ENCODE measurements at places on chromosomes 7 and 10.
A peak's percentile ranks its signal among the peaks of the same experiment; 100 is the strongest.

- no peak for DNase-seq
These were observed 458.2 kb upstream of the NPVF start for GRCh38 chr7:25686493-25686892.

- DNase-seq, result no peak
These were observed 179.9 kb downstream of the DIP2C start for GRCh38 chr10:509361-510102.

- DNase-seq, result no peak
These were observed 340.9 kb upstream of the PCDH15 start for GRCh38 chr10:55141892-55142291.

- DNase-seq, result no peak
These were observed 156.6 kb downstream of the PRKAG2 start for GRCh38 chr7:151720280-151720679.

DNA sequence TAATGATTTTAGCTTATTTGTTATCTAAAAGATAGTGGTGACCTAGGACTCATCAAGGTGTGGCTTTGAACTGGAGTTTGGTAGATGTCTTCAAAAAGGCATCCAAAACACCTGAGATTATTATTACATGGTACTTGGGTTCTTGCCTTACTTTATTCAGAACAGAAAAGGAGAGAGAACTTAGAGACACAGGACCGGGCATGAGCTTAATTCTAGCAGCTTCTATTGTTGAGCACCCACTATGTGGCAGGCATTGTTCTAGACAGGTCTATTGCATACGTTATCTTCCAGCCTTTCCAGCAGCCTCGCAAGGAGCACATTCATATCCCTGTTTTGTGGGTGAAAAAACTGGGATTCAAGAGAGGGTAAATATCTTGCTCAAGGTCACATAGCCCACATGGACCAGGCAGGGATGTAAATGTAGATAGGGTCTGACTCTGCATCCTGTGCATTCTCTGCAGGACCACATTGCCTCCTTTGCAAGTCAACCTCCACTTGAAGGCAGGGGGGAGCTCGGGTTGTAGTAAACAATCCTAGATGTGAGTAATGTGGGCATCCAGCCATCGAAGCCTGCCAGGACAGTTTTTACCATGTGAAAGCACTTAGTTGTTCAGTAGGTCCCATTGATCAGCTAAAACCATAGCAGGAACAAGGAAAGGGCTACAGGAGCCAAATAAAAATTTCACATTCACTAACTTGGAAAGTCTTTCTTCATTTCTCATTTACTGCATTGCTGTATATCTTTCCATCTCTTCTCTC lies 551.4 kb downstream of the LRMDA start:
- DNase-seq, result no peak

GRCh38 chr7:16091701-16092310 lies 329.5 kb downstream of the CRPPA start:
- DNase-seq, result no peak

- peak; percentile 81 for DNase-seq
These were observed 804 bp downstream of the C10orf95 start for GRCh38 chr10:102450374-102451104.

GRCh38 chr10:96671211-96671890 lies 49.0 kb downstream of the PIK3AP1 start:
- no peak for DNase-seq

GRCh38 chr10:73997461-73997786 lies 492 bp upstream of the VCL start:
- no peak for DNase-seq

DNA sequence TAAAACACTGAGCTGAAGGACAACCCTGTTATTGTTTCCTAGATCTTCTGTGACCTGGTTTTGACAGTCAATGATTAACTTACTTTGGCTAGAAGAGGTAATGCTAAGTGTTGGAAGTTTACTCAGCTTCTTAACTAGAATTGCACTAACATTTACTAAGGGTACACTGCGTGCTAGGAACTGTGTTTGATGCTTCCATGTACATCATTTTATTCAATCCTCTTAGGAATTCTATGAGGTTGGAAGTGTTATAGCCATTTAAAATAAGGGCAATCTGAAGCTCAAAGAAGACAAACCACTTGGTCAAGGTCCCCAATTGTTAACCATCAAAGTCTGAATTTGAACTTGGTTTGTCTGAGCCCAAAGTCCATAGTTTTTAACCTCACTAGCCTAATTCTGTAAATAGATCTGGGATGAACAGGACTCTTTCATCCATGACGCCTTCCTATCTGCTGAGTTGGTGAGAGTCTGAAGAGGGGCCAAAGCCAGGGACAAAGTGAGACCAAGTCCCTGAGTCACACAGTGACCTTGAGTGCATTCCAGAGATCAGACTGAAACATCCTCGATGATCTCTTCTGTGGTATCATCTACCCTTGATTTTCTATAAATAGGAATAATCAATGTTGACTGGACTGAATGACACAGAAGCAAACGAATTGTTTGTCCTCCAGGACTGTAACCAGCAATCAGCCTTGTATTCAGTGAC lies 29.2 kb upstream of the ZNRF2 start:
- DNase-seq, result no peak

DNA sequence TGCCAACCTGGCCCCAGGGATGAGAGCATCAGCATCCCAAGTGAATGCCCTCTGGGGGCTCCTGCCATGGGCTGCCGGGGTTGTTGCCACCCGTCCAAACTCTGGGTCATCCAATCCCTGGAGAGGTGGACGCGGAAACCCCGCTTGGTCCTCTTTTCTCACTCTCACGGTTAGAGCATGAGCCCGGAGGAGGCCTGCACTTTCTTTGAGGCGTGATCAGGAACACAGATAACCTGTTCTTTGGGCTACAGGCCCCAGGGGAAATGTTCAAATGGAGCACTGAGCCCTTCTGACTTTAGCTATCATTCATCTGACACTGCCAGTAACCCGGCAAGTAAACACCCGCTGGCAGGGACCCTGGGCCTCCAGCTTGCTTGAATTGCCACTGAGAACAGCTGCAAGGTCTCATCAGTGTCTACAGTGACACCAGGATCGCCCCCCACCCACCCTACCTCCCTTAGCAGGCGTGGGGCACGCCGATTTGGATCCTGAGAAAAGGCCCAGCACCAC lies 29.4 kb upstream of the SLF2 start:
- no peak for DNase-seq

GRCh38 chr7:27739301-27739908 lies 557 bp upstream of the TAX1BP1 start:
- no peak for DNase-seq

DNA sequence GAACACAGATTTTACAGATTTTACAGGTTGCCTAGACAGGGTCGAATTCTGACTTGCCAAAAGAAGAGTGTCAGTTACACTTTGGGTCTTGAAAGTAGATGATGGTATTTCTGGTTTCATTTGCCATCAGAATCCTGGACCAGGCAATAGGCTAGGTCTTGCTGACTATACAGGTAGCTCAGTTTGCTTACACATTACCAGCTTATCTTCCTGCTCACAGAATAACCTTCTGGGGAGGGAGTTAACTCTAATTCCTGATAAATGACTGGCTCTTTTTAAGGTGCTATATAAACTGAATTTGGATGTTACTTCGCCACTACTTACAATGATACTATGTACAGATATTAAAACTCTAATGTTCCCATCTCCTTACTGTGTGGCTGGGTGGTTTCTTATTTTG lies 39.8 kb downstream of the GBF1 start:
- no peak for DNase-seq

DNA sequence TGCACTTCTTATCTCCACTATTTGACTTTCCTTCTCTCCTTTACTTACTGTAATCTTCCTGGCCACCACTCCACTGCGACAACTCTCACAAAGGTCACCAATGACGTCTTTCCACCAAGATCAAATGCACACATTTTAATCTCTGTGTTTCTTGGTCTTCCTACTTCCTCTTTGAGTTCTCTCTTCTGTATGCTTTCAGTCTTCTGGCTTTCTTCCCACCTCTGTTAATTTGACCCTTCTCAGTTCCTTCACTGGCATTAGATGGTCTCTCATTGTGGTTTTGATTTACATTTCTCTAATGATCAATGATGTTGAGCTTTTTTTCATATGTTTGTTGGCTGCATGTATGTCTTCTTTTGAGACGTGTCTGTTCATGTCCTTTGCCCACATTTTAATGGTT lies 31.9 kb downstream of the FAM107B start:
- DNase-seq, result no peak

- DNase-seq, result no peak
These were observed 61.9 kb downstream of the CCDC6 start for GRCh38 chr10:59844436-59844835.

DNA sequence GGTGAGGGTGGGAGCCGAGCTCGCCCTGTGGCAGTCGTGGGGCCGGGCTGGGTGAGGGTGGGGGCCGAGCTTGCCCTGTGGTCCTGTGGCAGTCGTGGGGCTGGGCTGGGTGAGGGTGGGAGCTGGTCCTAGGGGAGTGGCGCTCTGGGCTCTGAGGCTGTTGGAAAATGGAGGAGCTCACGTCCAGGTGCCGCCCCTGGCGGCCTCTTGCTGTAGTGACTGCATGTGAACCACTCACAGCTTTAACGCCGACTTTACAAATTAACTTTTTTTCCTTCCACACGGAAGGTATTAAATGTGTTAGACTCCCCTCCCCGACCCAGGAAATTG lies 312.6 kb downstream of the WDR37 start:
- DNase-seq, result no peak

DNA sequence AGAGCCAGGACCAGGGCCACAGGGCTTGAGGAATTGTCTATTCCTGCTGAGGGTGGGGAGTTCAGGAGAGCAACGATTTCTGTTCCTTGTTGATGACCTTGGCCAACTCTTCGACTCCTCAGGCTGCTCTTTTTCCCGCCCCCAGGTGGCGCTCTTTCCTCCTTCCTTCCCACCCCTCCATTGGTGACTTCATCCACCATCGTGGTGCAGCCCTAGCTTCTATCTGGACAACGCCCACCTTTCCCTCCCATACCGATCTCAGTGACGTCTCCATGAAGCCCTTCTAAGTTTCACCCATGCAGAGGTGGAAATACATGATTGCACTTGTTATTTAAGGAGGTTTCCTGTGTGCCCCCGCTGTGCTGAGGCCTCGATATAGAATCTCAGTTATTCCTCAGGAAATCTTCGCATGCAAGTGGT lies 22.1 kb upstream of the CARD11 start:
- no peak for DNase-seq

GRCh38 chr7:128860158-128861073 lies 2.2 kb upstream of the ATP6V1F start:
- no peak for DNase-seq

- DNase-seq, result no peak
These were observed 558.9 kb downstream of the SH2D4B start for GRCh38 chr10:81096558-81096957.

Measured in stimulated activated CD4-positive, alpha-beta T cell treated with anti-CD3 and anti-CD28 coated beads, Interleukin-15, amount 100 ng/mL, for 48 hours (primary cell).